ENCODE measurements at places on chromosomes 13 and 19. TPM values are rescaled to one million over a fixed set of nuclear protein-coding genes. Genes with fewer than 3 reads are reported as not detected.

SPPL2B gene
- 27.9 TPM for total RNA-seq

GJB2 gene
- 1.3 TPM for total RNA-seq

RPS15 gene
- 253 TPM for total RNA-seq

B3GLCT gene
- 4.4 TPM for total RNA-seq
